ENCODE measurements at places on chromosomes 4 and X.

- DNase-seq: no peak
These were observed 109.1 kb downstream of the GPAT3 start for GRCh38 chr4:83644677-83645659.

- DNase-seq: no peak
These were observed 15.6 kb upstream of the LAP3 start for GRCh38 chr4:17561195-17561909.

GRCh38 chr4:185535612-185536410 is 504 bp upstream of the PDLIM3 start:
- no peak for DNase-seq

GRCh38 chr4:148800336-148800885 is 358.2 kb upstream of the NR3C2 start:
- DNase-seq: no peak

DNA sequence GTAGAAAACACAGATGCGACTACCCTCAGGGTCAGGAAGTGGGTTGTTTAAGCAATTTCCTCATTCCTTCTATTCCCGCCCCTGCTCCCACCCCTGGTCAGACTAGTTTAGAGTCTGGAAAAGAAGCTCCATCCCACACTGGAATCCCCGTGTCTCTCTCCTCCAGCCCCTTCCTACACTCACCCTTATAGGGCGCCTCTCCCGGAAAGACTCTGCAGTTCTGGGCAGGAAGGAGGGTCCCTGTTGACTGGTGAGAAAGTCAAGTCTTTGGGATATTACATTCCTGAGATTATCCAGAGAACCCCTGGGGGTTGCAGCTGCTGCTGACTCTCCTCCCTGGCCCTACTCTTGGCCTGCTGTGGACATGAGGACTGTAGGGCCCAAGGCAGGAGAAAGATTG is 11.9 kb downstream of the STARD8 start:
- DNase-seq: no peak

DNA sequence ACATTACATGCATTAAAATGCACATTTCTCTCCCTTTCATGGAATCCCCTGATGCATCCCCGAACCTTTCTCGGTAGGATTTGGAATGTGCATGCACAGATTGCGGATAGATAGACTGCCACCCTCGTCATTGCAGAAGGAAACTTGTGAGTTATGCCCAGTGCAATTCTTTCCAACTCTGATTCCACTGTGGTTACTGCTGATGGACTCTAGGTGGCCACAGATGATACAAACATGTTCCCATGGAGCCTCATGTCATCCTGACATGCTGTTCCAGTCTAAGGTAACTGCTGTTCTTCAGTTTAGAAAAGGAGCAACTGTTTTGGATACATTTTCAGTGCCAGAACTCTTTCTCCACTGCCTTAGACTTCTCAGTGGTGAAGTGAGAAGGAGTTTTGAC is 9.1 kb upstream of the VCX3B start:
- DNase-seq: no peak

GRCh38 chr4:163256680-163257343 is 75.6 kb downstream of the NPY1R start:
- no peak for DNase-seq

- no peak for DNase-seq
These were observed 1.1 kb downstream of the MOB1B start for GRCh38 chr4:70903291-70903603.

GRCh38 chr4:146178126-146178525 is 2.6 kb downstream of the LSM6 start:
- no peak for DNase-seq

GRCh38 chrX:20529711-20530110 is 263.0 kb upstream of the RPS6KA3 start:
- no peak for DNase-seq

Measured in CD8-positive, alpha-beta T cell (primary cell).